RWPE2 (cell line): ENCODE measurements at places on chromosomes 13 and 19.

GRCh38 chr13:107649079-107649478 is 566.3 kb downstream of the LIG4 start:
- no peak overlapping the region for H3K27ac ChIP-seq
- no peak overlapping the region for H3K4me3 ChIP-seq
- H3K27me3 ChIP-seq: peaks cover 3% of the 10 kb centered on the region

GRCh38 chr19:7177926-7178325 is 108.4 kb downstream of the ZNF557 start:
- no peak overlapping the region for H3K27ac ChIP-seq
- H3K27me3 ChIP-seq: no peaks in the 10 kb centered on the region
- H3K4me1 ChIP-seq: no peaks in the 10 kb centered on the region
- no peak for DNase-seq
- H3K4me3 ChIP-seq: no peak overlapping the region
- no peaks in the 10 kb centered on the region for H3K36me3 ChIP-seq

DNA sequence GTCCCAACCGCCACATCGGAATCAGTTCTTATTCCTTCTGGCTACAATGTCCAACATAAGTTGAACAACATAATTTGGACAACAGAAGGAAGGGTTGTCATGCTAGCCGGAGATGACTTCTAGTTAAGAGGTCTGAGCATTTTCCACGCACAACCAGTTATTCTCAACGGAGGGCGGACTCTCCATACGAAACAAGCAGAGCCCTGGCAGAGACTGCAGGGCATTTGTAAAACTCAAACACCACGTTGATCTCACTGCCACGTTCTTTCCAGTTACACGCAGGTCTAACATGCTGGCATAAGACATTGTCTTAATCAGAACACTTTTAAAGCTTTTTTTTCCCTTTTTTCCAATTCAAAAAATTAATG is 38.3 kb upstream of the DCUN1D2 start:
- no peak overlapping the region for H3K27ac ChIP-seq
- H3K4me1 ChIP-seq: peaks cover 5% of the 10 kb centered on the region
- peaks cover 65% of the 10 kb centered on the region for H3K36me3 ChIP-seq
- DNase-seq: no peak
- H3K27me3 ChIP-seq: no peaks in the 10 kb centered on the region

DNA sequence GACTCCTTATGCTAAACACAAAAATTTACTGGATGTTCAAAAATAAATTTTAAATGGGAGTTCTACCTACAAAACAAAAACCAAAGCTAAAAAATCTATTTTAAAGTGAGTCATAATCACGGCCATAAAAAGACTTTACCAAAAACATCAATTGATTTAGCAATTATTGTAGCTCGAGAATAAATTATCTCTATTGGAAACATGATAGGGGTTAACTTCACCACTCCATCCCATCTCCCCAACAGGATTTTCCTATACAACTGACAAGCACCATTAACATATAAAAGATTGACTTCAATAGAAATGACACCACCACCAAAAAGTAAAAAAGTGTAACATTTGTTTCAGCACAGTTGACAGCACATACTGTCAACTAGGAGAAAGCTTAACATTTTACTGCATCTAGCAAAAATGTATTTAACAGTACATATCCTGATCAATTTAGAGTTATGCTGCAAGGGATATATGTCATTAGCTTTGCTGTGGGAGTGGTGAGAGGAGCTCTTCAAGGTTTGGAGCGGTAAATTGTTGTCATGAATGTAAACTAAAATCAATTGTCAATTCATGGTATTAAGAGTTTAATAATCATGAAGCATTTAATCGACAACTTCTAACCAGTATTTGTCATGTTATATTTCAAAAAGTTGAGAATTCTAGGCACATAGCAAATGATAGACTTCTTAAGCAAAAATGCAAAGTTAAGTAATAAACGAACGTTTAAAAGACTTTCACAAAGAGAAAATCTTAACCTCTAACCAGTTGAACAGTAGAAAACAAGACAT is 3.8 kb downstream of the UBL3 start:
- H3K27ac ChIP-seq: peak overlapping the region; percentile 70
- H3K4me1 ChIP-seq: peaks cover 23% of the 10 kb centered on the region
- no peaks in the 10 kb centered on the region for H3K27me3 ChIP-seq
- peak overlapping the region; percentile 29 for H3K4me3 ChIP-seq

GRCh38 chr13:65943024-65943423 is 1287.1 kb downstream of the PCDH9 start:
- no peaks in the 10 kb centered on the region for H3K36me3 ChIP-seq
- no peak for DNase-seq
- no peak overlapping the region for H3K27ac ChIP-seq
- H3K4me3 ChIP-seq: no peak overlapping the region
- H3K4me1 ChIP-seq: no peaks in the 10 kb centered on the region

- no peak for DNase-seq
- H3K27ac ChIP-seq: no peak overlapping the region
- H3K4me3 ChIP-seq: no peak overlapping the region
- no peaks in the 10 kb centered on the region for H3K36me3 ChIP-seq
- H3K4me1 ChIP-seq: no peaks in the 10 kb centered on the region
These were observed 1587.0 kb upstream of the PRR20A start for GRCh38 chr13:55553701-55554100.

- no peak overlapping the region for H3K4me3 ChIP-seq
- no peaks in the 10 kb centered on the region for H3K36me3 ChIP-seq
- H3K27ac ChIP-seq: no peak overlapping the region
- no peaks in the 10 kb centered on the region for H3K4me1 ChIP-seq
These were observed 15.8 kb downstream of the ARHGAP33 start for GRCh38 chr19:35790981-35791813.

GRCh38 chr19:927351-927779 is 1.5 kb downstream of the ARID3A start:
- H3K36me3 ChIP-seq: no peaks in the 10 kb centered on the region
- H3K27me3 ChIP-seq: no peaks in the 10 kb centered on the region
- no peaks in the 10 kb centered on the region for H3K4me1 ChIP-seq
- H3K27ac ChIP-seq: peak overlapping the region; percentile 70

- DNase-seq: no peak
- H3K36me3 ChIP-seq: no peaks in the 10 kb centered on the region
- no peaks in the 10 kb centered on the region for H3K27me3 ChIP-seq
- peaks cover 11% of the 10 kb centered on the region for H3K4me1 ChIP-seq
- no peak within 1 kb of the TSS for H3K4me3 ChIP-seq
These were observed at the start of gene IGSF23 for GRCh38 chr19:44613295-44614178. Gene IGSF23 (plus strand): TSS chr19:44613563. CDS start chr19:44613646, 83 bp downstream.

DNA sequence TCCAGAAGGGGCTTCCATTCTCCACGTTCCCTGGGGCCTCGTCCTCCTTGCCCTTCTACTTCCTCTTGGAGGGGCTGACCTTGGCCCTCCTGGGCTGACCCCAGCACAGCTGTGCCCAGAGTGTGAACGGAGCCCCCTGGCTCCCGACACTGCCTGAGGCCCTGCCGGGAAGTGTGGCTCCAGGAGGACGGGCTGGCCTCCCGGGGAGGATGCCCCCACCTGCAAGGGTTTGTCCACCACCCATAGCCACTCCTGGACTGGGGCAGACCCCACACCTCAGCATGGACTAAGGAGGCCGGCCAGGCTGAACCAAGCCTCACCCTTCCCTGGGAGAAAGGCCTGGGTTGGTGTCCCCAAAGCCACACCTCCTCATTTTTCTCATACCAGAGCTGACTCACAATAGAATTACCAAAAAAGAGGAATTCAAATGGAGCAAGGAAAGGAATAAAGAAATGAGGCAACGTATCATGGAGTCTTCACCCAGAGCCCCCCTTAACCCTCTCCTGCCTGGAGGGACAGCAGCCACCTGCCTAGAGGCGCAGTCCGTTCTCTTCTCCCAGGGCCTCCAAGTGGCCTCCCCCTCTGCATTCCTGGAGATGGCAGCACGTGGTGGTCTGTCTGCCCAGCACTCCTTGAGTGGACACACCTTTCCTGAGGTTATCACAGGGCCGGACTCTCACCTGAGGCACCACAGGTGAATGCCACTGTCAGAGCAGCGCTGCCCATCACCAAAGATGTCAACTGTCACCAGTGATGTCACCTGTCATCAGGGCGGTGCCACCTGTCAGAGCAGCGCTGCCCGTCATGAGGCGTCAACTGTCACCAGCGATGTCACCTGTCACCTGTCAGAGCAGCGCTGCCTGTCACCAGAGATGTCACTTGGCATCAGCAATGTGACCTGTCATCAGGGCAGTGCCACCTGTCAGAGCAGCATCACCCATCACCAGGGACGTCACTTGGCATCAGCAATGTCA is 3.1 kb upstream of the C13orf46 start:
- peaks cover 11% of the 10 kb centered on the region for H3K4me1 ChIP-seq
- DNase-seq: peak; percentile 72
- H3K27ac ChIP-seq: peak overlapping the region; percentile 49

- H3K27me3 ChIP-seq: no peaks in the 10 kb centered on the region
- no peak for DNase-seq
- peaks cover 16% of the 10 kb centered on the region for H3K4me1 ChIP-seq
- H3K4me3 ChIP-seq: no peak overlapping the region
These were observed 22.2 kb downstream of the PCID2 start for GRCh38 chr13:113186061-113186900.

- DNase-seq: no peak
- no peak overlapping the region for H3K4me3 ChIP-seq
- no peak overlapping the region for H3K27ac ChIP-seq
- no peaks in the 10 kb centered on the region for H3K36me3 ChIP-seq
- H3K27me3 ChIP-seq: no peaks in the 10 kb centered on the region
These were observed 155.0 kb upstream of the SERP2 start for GRCh38 chr13:44218501-44219240.

- H3K27ac ChIP-seq: no peak overlapping the region
- peaks cover 53% of the 10 kb centered on the region for H3K36me3 ChIP-seq
- no peak for DNase-seq
- H3K4me3 ChIP-seq: no peak overlapping the region
These were observed 47.4 kb downstream of the BBC3 start for GRCh38 chr19:47183601-47184000.

- H3K27ac ChIP-seq: no peak overlapping the region
- no peaks in the 10 kb centered on the region for H3K4me1 ChIP-seq
- H3K27me3 ChIP-seq: no peaks in the 10 kb centered on the region
- H3K36me3 ChIP-seq: no peaks in the 10 kb centered on the region
These were observed 2435.9 kb upstream of the PCDH20 start for GRCh38 chr13:63851526-63851925.

- no peaks in the 10 kb centered on the region for H3K27me3 ChIP-seq
- H3K27ac ChIP-seq: peak overlapping the region; percentile 69
- peaks cover 33% of the 10 kb centered on the region for H3K36me3 ChIP-seq
- H3K4me1 ChIP-seq: peaks cover 13% of the 10 kb centered on the region
- DNase-seq: peak; percentile 38
These were observed 513 bp downstream of the MIER2 start for GRCh38 chr19:343941-344624.
